Osteoblast (primary cell): ENCODE measurements at places on chromosomes 2 and 18. TPM values are rescaled to one million over a fixed set of nuclear protein-coding genes. Genes with fewer than 3 reads are reported as not detected.

Gene POTEJ
- not detected in 2 replicates for total RNA-seq

Gene SERPINB8
- total RNA-seq = 30.4 and 31.8 TPM in 2 replicates

DNA sequence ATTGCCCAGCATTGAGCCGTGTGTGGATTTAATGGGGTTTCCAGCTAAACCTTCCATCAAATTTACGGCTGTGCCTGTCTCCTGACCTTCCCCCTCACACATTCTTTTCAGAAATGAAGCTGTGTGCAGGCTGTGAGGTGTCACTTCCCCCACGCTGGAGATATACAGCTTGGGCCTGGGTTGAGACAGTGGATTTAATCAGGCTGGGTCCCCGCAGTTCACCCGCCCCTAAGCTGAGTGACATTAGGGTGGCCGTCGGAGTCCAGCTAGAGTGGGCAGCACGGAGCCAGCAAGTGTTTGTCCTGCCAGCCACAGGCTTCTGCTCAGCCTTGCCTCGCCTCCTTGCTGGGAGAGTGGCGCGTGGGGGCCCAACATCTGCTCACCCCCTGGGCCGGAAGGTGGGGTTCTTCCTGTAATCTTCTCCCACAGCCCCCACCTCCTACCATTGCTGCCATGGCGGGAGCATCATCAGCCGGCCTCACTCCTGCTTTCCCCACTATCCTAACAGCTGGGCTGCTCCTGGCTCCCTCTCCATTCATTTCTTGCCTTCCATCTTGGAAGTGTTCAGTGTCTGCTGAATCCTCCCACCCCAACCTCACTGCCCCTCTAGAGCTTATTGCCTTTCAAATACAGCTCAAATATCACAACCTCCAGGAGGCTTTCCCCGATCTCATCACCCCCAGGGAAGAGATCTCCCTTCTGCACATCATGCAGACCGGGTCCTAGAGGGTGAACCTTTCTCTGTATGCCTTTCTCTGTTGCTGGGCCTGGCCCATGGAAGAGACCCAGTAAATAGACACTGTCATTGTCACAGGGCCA, 149.0 kb downstream of the GLI2 start:
- H3K4me3 ChIP-seq = no peak overlapping the region
- H3K36me3 ChIP-seq = no peaks in the 10 kb centered on the region
- DNase-seq = peak; percentile 49
- H3K27ac ChIP-seq = no peak overlapping the region

DNA sequence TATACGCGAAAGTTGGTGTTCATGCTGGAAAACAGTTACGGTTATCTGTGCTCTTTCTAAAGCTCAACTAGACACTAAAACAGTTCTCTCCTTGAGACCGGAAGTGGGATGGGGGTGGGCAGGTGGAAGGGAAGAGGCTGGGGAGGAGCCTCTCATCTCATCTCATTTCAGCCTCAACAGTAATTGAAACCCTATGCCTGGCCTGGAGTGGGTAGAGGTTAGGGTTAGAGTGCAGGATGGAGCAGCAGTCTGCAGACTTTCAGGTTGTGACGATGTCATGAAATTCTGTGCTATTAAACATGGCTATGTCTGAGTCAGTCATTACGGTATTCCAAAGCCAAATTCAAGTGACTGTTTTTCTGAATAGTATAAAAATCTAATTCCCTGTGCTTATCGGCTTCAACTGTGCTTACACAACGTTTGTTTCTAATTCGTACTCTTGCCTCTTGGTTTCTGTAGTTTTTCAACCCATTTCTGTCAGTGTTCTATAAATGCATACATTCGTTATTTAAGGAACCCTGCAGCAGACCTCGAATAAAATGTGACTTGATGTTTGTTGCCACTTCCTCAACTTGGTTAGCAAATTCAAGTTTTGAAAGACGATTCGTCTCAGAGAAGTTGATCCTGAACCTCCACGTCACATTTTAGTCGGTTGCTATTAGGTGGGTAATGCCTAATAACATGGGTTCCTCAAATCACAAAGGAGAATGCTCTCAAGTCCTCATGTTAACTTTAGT, 75.8 kb upstream of the TCF7L1 start:
- peaks cover 11% of the 10 kb centered on the region for H3K4me1 ChIP-seq
- no peak overlapping the region for H3K27ac ChIP-seq
- H3K36me3 ChIP-seq = peaks cover 7% of the 10 kb centered on the region
- H3K27me3 ChIP-seq = peaks cover 12% of the 10 kb centered on the region
- no peak overlapping the region for H3K4me3 ChIP-seq

Gene MOCOS
- total RNA-seq = 14.4 and 19.9 TPM in 2 replicates

DNA sequence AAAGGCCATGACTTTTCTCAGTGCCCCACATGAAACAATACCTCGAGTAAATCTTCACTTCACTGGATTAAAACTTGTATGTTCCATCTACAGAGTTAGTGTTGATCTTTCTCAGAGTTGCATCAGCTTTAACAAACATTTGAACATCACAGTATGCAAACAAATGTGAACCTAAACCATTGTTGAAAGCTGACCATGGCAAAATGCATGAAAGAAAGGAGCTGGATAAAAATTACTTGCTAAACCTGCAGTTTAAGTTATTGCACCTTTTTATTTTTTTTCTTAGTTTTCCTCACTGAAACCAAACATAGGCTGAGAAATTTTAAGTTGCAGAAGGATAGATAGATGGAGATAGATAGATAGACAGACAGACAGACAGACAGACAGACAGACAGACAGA, 107.2 kb upstream of the UGP2 start:
- no peaks in the 10 kb centered on the region for H3K36me3 ChIP-seq
- H3K4me1 ChIP-seq = peaks cover 36% of the 10 kb centered on the region
- H3K27ac ChIP-seq = peak overlapping the region; percentile 81
- no peaks in the 10 kb centered on the region for H3K27me3 ChIP-seq
- no peak for DNase-seq

Gene TMEM198
- total RNA-seq = 1.1 and 1.5 TPM in 2 replicates

Gene SEMA4C
- total RNA-seq = 28.0 and 29.7 TPM in 2 replicates

DNA sequence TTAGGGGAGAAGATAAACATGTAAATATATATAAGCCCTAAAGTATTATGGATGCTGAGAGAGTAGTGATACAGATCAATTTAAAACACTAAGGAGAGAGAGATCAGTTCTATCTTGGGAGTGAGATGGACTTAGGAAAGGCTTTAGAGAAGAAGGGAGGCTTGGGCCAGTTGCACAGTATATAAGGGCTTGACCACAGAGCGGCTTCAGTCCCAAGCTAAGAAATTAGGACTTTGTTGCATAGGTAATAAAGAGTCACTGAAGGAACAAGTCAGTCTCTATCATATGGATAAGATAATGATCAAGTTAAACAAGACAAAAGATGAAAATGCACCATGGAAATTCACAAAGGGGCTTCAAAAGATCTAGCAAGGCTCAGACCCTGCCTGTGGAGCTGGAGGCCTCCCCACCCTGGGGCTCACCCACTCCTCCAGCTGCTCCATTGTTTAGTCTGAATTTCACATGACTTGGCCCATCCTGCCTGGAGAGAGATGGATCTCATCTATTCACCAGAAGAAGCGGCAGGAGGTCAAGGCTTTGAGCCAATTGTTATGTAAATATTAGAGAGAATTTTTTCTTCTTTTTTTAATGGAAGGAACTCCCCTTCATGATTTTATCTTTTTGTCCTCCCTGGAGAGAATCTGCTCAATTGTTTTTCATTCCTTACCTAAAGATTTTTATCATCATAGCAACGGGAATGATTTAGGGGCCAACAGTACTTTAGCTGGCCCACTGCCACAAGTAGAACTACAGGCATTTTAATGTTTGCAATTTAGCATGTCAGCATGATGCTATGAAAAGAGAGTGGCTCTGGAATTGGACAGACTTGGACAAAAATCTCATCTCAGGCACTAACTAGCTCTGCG, 44.0 kb downstream of the GYPC start:
- H3K36me3 ChIP-seq = no peaks in the 10 kb centered on the region
- no peak overlapping the region for H3K4me3 ChIP-seq
- no peaks in the 10 kb centered on the region for H3K27me3 ChIP-seq
- no peak for DNase-seq
- no peaks in the 10 kb centered on the region for H3K4me1 ChIP-seq
- no peak overlapping the region for H3K27ac ChIP-seq

Gene STPG4
- 0.59 and 0.72 TPM in 2 replicates for total RNA-seq

GRCh38 chr2:45797451-45798230, 146.2 kb downstream of the PRKCE start:
- no peaks in the 10 kb centered on the region for H3K36me3 ChIP-seq
- DNase-seq = no peak
- H3K27me3 ChIP-seq = no peaks in the 10 kb centered on the region
- no peak overlapping the region for H3K27ac ChIP-seq
- no peak overlapping the region for H3K4me3 ChIP-seq

Gene RESP18
- not detected in 2 replicates for total RNA-seq

Gene SKOR2
- total RNA-seq = not detected in 2 replicates

DNA sequence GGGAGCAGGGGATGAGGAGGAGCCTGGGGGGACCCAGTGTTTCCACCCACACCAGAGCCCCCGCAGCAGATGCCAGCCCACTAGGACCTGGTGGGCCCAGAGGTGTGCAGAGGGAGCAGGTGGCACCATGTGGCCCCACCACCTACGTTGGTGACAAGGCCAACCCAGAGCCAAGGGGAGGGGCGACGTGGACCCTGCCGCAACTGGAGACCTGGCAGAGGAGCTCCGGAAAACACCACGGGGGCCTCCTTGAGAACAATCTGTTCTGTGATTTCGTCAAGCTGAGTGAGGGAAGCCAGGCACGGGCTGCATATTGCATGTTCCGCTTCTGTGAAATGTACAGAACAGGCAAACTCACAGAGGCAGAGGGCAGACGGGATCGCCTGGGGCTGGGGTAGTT, 49.1 kb upstream of the GPC1 start:
- peaks cover 13% of the 10 kb centered on the region for H3K4me1 ChIP-seq
- no peaks in the 10 kb centered on the region for H3K27me3 ChIP-seq
- H3K27ac ChIP-seq = no peak overlapping the region
- peak; percentile 21 for DNase-seq
- H3K4me3 ChIP-seq = no peak overlapping the region

DNA sequence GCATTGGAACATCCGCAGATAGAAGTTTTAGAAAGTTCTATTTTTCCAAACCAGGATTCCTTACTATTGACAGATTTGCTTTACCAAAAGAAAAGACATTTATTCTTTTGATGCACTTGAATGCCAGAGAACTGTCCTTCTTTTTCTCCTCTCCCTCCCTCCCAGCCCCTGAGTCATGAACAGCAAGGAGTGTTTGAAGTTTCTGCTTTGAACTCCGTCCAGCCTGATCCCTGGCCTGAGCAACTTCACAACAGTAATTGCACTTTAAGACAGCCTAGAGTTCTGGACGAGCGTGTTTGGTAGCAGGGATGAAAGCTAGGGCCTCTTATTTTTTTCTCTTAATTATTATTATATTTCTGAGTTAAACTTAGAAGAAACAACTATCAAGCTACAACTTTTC, 33.6 kb downstream of the APCDD1 start:
- no peaks in the 10 kb centered on the region for H3K36me3 ChIP-seq
- H3K27ac ChIP-seq = no peak overlapping the region
- H3K4me3 ChIP-seq = no peak overlapping the region
- DNase-seq = no peak

- H3K27ac ChIP-seq = no peak overlapping the region
- no peak overlapping the region for H3K4me3 ChIP-seq
- peaks cover 45% of the 10 kb centered on the region for H3K4me1 ChIP-seq
These were observed 16.3 kb upstream of the BOK start for GRCh38 chr2:241542278-241542605.

Gene IL1F10
- not detected in 2 replicates for total RNA-seq

DNA sequence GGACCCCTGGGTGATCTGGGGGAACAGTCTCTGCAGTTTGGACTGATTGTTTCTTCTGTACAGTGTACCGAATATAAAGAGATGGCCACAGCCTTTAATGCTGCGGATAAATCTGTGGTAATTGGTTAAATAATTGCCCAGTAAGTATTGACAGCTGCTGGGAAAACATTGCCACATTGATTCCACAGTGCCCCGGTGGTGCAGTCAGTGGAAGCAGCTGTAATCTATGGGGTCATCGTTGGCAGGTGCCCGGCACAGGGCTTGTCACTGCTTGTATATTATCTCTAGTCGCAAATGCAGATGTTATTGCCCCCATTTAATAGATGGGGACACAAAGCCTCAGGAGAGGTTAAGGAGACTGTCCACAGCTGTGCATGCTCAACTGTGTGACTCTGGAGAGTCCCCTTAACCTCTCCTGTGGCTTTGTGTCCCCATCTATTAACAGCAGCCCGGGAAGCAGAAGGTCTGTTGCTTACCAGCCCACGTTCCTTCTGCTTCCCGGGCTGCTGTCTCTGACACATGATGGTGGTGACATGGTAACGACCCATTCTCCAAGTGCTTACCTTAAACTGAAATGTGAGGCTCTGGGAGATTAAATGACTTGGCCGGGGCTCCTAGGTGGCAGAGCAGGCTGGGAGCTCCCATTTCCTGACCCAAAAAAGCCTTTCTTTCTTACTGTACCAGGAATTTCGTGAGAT, 76.9 kb downstream of the NCK2 start:
- no peaks in the 10 kb centered on the region for H3K4me1 ChIP-seq
- H3K4me3 ChIP-seq = no peak overlapping the region
- DNase-seq = no peak
- peaks cover 3% of the 10 kb centered on the region for H3K36me3 ChIP-seq

GRCh38 chr2:133581010-133581760, 12.9 kb upstream of the NCKAP5 start:
- H3K36me3 ChIP-seq = no peaks in the 10 kb centered on the region
- no peak overlapping the region for H3K27ac ChIP-seq
- peaks cover 25% of the 10 kb centered on the region for H3K4me1 ChIP-seq

GRCh38 chr18:74124642-74125041, 23.0 kb downstream of the FBXO15 start:
- H3K27me3 ChIP-seq = peaks cover 15% of the 10 kb centered on the region
- no peak overlapping the region for H3K27ac ChIP-seq
- DNase-seq = no peak
- no peaks in the 10 kb centered on the region for H3K4me1 ChIP-seq
- no peak overlapping the region for H3K4me3 ChIP-seq

DNA sequence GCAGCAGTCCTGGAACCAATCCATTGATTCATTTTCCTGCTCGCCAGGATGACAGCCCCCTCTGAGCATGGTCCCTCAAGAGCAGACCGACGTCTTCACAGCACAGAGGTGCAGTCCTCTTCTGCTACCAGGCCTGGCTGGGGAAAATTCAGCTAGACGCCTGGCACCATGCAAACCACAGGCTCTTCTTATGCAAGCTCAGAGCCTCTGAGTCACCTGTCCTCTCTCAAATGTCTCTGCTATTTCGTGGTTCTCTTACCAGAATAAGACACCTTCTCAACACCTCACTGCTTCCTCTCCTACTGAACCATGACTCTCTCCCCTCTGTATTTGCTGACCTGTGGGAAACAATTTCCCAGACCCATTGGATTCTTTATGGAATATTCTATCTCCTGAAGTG, 79.8 kb upstream of the CYRIA start:
- no peak overlapping the region for H3K4me3 ChIP-seq
- no peaks in the 10 kb centered on the region for H3K27me3 ChIP-seq
- H3K4me1 ChIP-seq = no peaks in the 10 kb centered on the region
